ENCODE measurements at places on chromosomes 7 and 10.
A peak's percentile ranks its signal among the peaks of the same experiment; 100 is the strongest.

- ATAC-seq: no peak
Observed at GRCh38 chr7:66602159-66602558, 26.5 kb upstream of the KCTD7 start.

DNA sequence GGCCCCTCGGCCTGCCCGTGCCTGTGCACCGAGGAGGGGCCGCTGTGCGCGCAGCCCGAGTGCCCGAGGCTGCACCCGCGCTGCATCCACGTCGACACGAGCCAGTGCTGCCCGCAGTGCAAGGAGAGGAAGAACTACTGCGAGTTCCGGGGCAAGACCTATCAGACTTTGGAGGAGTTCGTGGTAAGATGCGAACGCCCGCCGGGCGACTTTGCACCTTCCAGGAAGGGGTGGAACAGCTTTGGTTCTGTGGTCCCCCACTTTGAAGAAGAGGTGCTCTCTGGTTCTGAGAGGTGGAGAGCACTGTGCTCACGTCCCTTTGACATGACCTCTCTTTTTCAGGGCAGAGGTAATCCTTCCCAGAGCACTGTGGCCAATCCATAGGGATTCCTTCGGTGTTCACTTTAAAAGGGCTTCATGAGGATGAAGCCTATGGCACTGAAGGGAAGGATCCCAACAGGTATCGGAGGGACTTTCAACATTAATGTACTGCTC, 2.6 kb downstream of the VWC2 start:
- no peak for ATAC-seq

DNA sequence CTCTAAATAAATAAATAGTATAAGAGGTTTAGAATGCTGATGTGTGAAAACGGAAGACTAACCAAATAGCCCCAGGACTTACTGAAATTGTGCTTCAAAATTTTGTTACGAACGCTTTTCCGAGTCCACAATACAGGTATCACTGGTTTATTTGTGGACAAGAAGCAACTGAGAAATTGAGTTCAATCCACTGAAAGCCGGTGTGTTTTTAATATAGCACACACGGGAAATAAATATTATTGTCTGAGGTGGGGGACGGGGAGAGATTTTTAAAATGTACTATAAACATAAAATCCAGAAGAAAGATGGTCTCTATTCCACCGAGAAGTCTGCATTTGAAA, 598 bp downstream of the SLC16A12 start:
- ATAC-seq: peak; percentile 31

GRCh38 chr10:93059975-93060886, at the start of gene CYP26C1:
CYP26C1 (plus strand) TSS chr10:93060798; CDS start chr10:93061264, 466 bp downstream.
- ATAC-seq: no peak

DNA sequence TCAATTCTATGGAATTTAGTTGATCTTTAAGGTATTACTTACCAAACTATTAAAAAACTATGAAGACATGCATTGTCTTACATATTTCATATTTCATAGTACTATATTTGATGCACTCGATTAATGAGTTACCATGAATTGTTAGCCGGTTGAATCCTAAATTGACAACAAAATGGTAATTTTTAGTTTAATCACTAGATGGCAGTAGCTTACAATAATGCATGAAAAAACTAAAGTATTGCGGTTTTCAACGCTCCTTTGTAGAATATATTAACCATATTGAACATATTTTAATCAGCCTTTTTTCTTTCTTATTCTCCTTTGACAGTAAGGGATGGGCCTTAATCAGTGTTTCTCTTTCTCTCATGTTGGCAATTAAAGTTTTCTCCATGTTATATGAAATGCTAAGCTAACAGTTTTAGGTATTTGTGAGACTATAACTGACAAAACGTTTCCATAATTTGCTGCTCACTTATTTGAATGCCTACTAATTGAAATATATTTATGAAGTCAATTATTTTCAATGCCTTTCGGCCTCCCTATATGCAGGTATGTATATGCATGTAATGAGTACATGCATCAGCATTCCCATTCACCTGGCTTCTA, 48.5 kb upstream of the ARL4A start:
- ATAC-seq: peak; percentile 62

DNA sequence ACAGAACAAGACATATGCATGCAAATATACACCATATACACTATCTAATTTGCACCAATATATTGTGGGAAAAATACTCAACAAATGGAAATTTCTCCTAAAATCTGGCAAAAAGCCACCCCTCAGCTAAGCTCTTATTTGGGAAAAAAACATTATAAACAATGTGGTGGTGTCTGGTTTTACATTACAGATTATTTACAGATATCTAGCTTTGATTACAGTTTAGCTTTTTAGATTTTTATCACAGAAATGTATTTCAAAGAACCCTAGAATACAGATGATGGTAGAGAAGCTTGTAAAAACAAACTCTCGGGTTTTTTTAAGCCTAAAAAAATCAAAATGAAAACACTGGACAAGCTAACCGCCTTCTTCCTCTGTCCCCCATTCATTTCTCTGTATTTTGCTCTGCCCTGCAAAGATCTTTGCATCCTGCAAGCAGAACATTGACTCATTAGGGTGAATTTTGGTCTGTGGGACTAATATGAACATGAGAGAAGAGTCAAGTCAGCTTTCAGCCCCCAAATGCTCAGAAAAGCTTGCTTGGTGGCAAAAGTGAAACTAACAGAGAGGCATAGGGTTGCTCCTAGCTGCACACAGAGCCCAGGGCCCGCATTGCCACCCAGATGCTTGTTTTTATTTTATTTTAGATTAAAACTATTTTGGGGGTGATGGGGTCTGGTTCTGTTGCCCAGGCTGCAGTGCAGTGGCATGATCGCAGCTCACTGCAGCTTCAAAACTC, 88.8 kb upstream of the LYZL1 start:
- ATAC-seq: peak; percentile 45

- no peak for ATAC-seq
Observed at GRCh38 chr7:81845744-81846241, 75.9 kb upstream of the HGF start.

GRCh38 chr10:122461367-122461728, at the start of gene HTRA1:
HTRA1 (plus strand) TSS chr10:122461553; CDS start chr10:122461653, 100 bp downstream.
- peak; percentile 43 for ATAC-seq

- ATAC-seq: no peak
Observed at GRCh38 chr7:140927351-140927750, 2.6 kb upstream of the BRAF start.

DNA sequence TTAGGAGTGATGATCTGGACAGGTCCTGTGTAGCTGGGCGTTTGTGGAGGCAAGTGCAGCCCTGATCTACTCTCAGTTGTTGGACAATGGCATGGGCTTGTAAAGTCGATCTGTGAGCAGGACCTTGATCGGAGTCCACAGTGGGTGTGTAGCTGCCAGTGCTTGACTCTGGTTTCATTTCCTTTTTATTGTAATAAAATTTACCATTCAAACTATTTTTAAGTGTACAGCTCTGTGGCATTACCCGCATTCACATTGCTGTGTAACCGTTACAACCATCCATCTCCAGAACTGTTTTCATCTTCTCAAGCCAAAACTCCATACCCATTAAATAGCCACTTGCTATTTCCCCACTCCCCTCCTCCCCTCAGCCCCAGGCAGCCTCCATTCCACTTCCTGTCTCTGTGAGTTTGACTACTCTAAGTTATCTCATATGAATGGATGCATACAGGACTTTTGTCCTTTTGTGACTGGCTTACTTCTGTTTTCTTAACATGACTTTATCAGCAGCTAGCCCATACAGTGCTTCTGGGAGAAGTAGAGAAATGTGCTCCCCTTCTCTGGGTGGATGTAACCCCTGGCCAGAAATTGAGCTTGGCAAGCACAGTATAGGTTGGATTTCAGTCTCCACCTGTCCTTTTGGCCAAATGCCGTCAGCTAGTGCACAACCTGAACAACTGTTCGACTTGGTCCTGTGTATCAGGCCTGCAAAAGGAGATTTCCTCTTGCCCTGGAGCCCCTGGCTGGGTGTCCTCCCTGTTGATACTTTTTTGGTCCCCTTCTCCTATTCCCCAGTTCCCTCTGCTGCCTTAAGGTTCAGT, 180.0 kb downstream of the LRMDA start:
- no peak for ATAC-seq

- no peak for ATAC-seq
Observed at GRCh38 chr10:51171946-51172345, 97.7 kb downstream of the PRKG1 start.

GRCh38 chr10:44390585-44391072, 5.7 kb upstream of the CXCL12 start:
- ATAC-seq: no peak

DNA sequence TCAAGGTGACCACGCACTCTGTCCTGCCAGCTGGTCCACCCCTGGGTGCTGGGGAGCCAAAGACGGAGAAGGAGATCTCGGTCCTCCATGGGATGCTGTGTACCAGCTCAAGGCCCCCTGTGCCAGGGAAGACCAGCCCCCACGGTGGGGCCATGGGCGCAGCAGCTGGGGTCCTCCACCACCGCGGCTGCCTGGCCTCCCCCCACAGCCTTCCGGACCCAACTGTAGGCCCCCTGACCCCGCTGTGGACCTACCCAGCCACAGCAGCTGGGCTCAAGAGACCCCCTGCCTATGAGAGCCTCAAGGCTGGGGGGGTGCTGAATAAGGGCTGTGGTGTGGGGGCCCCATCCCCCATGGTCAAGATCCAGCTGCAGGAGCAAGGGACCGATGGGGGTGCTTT, 5.4 kb downstream of the NYAP1 start:
- no peak for ATAC-seq

DNA sequence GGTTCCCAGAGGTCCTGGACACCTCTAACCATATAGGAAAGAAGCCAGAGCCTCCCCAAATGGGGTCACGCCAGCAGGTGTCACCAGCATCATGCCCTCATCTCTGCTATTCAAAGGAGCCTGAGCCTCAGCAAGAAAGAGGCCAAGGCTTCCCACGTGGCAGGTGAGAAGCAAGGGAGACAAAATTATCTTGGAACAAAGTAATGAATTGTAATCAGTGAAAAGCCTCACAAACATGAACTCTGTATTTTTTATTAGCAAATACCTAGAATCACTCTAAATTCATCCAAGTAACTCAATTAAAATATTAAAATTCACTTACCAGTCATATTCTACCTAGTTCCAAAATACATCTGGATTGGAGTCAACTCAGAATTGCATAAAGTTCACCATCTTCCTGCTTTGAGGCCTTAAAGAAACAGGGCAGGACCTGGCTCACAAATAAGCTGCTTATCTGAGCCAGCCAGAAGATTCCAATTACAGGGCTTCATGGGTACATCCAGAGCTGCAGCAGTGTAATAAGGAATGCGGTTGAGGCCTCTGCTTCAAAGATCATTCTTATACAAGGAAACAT, 68.7 kb downstream of the SGMS1 start:
- peak; percentile 83 for ATAC-seq

- ATAC-seq: no peak
Observed at GRCh38 chr7:107384025-107384424, 85.8 kb upstream of the GPR22 start.

- ATAC-seq: no peak
Observed at GRCh38 chr10:28612877-28613276, 64.4 kb upstream of the BAMBI start.

Measured in SK-N-SH treated with all-trans-retinoic acid at 6 μM for 48 hours (cell line).